ENCODE measurements at places on chromosomes 7 and 10.

DNA sequence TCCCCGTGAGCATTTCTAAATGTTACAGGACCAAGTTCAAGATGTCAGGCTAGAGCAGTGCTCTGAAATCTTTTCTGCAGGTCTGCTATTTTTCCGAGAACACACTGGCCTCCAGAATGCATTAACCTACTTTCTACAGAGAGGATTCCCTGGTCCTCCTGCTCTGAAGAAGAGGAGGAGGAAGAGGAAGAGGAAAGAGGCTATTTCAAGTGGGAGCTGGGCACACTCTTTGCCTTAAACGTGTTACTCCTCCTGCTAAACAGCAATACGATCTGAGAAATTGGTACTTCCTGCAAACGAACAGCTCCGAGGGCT, 157.4 kb downstream of the FRMD4A start:
- no peak for DNase-seq

GRCh38 chr7:10536561-10536960, 437.1 kb upstream of the PHF14 start:
- no peak for DNase-seq

DNA sequence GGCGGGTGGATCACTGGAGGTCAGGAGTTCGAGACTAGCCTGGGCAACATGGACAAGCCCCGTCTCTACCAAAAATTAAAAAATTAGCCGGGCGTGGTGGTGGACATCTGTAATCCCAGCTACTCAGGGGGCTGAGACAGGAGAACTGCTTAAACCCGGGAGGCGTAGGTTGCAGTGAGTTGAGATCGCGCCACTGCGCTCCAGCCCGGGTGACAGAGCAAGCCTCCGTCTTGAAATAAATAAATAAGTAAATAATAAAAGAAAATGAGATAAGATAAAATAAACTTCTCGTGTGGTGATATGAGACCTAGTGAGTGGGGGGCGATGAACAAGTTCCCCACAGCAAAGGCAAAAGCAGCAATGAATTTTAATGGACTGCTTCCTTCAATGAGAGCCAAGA, 33.6 kb upstream of the LMTK2 start:
- no peak for DNase-seq

- no peak for DNase-seq
These were observed at the start of gene NXPH1 for GRCh38 chr7:8433477-8434289. TSS of gene NXPH1 (plus strand) at chr7:8433609.

GRCh38 chr7:26202019-26202990, 760 bp downstream of the CBX3 start:
- DNase-seq, result no peak
